ENCODE measurements at places on chromosomes 2 and 18.

GRCh38 chr18:3720818-3721545 is 271.0 kb downstream of the TGIF1 start:
- no peaks in the 10 kb centered on the region for H3K27me3 ChIP-seq
- H3K4me3 ChIP-seq, result no peak overlapping the region
- no peak for DNase-seq
- no peak overlapping the region for H3K27ac ChIP-seq

DNA sequence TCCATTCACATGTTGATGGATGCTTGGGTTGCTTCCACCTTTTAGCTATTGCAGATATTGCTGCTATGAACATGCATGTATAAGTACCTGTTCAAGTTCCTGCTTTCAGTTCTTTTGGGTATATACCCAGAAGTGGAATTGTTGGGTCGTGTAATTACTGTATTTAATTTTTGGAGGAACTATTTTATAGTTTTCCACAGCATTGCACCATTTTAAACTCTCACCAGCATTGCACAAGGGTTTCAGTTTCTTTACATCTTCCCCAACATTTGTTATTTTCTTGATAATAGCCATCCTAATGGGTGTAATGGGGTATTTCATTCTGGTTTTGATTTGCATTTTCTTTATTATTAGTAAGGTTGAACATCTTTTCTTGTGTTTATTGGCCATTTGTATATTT is 16.0 kb downstream of the ACTR3 start:
- no peak overlapping the region for H3K4me3 ChIP-seq
- peaks cover 33% of the 10 kb centered on the region for H3K36me3 ChIP-seq
- no peak overlapping the region for H3K27ac ChIP-seq
- H3K27me3 ChIP-seq, result no peaks in the 10 kb centered on the region
- DNase-seq, result no peak

DNA sequence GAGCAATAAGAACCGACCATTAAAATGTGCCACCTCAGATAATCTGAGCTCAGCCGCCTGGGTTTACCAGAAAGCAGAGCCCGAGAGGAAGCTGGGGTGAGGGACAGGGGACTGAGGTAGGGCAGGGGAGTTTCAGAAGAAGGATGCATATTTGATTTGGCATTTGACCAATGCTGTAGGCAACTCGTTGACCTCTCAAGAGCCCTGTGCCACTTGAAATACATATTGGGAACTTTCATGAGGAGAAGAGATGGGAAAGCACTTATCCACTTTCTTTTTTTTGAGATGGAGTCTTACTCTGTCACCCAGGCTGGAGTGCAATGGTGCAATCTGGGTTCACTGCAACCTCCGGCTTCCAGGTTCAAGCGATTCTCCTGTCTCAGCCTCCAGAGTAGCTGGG is 148.4 kb upstream of the SPRED2 start:
- peaks cover 12% of the 10 kb centered on the region for H3K4me1 ChIP-seq
- peak; percentile 55 for DNase-seq
- H3K4me3 ChIP-seq, result no peak overlapping the region
- no peaks in the 10 kb centered on the region for H3K27me3 ChIP-seq

- H3K4me3 ChIP-seq, result no peak overlapping the region
- H3K36me3 ChIP-seq, result no peaks in the 10 kb centered on the region
- no peak for DNase-seq
- peaks cover 6% of the 10 kb centered on the region for H3K4me1 ChIP-seq
Measured at GRCh38 chr2:204274429-204274828, 270.8 kb upstream of the PARD3B start.

DNA sequence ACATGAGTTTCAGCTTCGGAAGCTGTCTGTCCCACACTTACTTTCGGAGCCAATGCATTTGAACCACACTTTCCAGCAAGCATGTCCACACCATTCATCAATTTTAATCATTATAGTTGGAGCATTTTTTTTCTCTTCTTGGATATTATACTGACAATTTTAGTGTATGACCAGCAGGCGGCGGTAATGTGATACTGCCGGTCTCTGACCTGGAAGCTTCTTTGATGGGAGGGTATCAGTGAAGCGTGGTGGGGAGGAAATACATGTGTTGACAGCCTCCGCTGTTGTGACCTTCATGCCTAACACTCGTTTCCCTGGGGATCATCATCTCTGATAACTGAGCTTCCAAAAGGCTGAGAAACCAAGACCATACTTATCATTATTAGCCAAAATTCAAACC is 231.7 kb downstream of the GBX2 start:
- H3K27me3 ChIP-seq, result no peaks in the 10 kb centered on the region
- H3K27ac ChIP-seq, result no peak overlapping the region
- H3K4me3 ChIP-seq, result no peak overlapping the region
- peaks cover 10% of the 10 kb centered on the region for H3K36me3 ChIP-seq
- no peaks in the 10 kb centered on the region for H3K4me1 ChIP-seq
- DNase-seq, result peak; percentile 76

GRCh38 chr2:219461047-219461514 is 26.4 kb downstream of the SPEG start:
- no peak overlapping the region for H3K4me3 ChIP-seq
- peak; percentile 76 for DNase-seq
- peaks cover 9% of the 10 kb centered on the region for H3K4me1 ChIP-seq
- H3K36me3 ChIP-seq, result no peaks in the 10 kb centered on the region

DNA sequence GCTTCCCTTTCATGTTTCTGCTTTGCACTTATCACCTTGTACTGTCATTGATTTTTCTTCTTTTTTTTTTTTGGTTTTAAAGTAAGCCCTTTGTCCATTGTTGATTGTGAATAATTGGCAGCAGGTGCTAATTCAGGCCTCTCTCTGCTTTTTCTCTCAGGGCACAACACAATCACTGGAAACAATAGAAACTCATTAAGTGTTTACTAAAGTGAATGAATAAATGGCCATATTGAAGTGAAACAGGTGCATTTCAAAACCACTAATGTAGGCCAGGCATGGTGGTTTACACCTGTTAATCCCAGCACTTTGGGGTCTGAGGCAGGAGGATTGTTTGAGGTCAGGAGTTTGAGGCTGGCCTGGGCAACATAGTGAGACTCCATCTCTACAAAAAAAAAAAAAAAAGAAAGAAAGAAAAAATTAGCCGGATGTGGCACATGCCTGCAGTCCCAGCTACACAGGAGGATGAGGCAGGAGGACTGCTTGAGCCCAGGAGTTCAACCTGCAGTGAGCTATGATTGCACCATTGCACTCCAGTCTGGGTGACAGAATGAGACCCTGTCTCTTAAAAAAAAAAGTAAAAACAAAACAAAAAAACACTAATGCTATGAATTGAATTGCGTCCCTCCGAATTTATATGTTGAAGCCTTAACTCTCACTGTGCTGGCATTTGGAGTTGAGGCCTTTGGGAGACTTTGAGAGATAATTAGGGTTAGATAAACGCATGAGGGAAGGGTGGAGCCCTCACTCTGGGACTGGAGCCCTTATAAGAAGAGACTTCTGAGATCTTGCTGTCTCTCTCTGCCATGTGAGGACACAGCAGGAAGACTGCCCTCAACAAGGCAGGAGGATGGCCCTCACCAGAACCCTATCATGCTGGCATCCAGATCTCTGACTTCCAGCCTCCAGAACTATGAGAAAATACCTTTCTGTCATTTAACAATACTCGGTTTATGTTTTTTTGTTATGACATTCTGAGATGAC is 19.9 kb downstream of the SLC38A11 start:
- no peaks in the 10 kb centered on the region for H3K27me3 ChIP-seq
- peaks cover 5% of the 10 kb centered on the region for H3K4me1 ChIP-seq
- peak; percentile 41 for DNase-seq
- no peaks in the 10 kb centered on the region for H3K36me3 ChIP-seq
- H3K27ac ChIP-seq, result no peak overlapping the region

DNA sequence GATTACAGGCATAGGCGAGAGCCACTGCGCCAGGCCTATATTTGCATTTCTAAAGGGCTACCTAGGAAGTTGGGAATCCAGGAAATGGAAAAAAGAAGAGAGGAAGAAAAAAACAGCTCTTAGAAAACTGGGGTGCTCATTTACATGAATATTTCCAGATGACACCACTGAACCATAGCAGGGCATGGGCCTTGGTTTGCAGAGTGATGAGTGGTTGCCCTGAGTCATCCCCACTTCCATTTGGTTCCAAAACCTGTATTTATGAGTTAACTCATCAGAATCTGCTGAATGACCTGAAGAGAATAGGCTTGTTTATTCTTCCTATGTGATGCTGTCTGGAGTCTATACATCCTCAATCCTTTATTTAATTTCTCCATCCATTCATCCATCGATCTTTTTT is 36.2 kb downstream of the EHD3 start:
- DNase-seq, result no peak
- no peak overlapping the region for H3K27ac ChIP-seq
- H3K36me3 ChIP-seq, result peaks cover 4% of the 10 kb centered on the region
- H3K4me3 ChIP-seq, result no peak overlapping the region
- no peaks in the 10 kb centered on the region for H3K27me3 ChIP-seq

DNA sequence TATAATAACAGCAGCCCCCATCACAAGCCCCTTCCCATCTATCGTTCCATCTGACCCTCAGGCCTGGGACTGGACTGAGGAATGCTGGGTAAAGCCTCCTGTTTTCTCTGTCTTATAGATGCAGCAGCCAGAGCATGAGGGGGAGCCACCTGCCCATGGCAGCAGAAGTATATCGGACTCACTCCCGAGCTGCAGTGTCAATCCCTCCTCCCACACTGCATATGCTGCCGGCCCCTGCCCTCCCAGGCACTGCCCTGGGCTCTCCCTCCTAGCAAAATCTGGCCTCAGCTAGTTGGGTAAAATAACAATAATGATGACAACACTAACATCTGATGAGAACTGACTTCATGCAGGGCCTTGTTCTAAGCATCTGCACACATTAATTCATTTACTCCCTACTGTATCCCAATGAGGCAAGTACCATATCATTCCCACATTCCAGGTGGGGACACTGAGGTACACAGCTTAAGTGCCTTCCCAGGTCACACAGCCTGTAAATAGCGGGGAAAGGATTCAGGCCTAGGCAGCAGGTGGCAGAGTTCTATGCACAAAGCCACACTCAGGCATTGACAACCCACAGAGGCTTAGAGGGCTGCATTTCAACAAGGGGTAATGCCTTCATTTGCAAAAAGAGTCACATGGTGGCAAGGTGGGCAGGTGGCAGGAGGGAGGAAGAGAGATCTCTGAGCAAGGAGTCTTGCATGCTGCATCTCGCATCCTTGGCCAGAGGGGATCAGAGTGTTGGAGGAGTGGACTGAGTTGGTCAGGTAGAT is 190.0 kb downstream of the ZBTB7C start:
- no peak overlapping the region for H3K27ac ChIP-seq
- no peaks in the 10 kb centered on the region for H3K4me1 ChIP-seq
- no peak overlapping the region for H3K4me3 ChIP-seq
- DNase-seq, result no peak
- H3K27me3 ChIP-seq, result peaks cover 15% of the 10 kb centered on the region

GRCh38 chr2:33595385-33595784 is 3.7 kb downstream of the FAM98A start:
- no peaks in the 10 kb centered on the region for H3K27me3 ChIP-seq
- no peak overlapping the region for H3K4me3 ChIP-seq
- DNase-seq, result no peak
- no peaks in the 10 kb centered on the region for H3K4me1 ChIP-seq

- no peaks in the 10 kb centered on the region for H3K4me1 ChIP-seq
- DNase-seq, result no peak
- H3K36me3 ChIP-seq, result peaks cover 92% of the 10 kb centered on the region
- no peak overlapping the region for H3K27ac ChIP-seq
- H3K4me3 ChIP-seq, result no peak overlapping the region
- no peaks in the 10 kb centered on the region for H3K27me3 ChIP-seq
Measured at GRCh38 chr2:218748741-218749441, 33.1 kb upstream of the CYP27A1 start.

- H3K36me3 ChIP-seq, result peaks cover 37% of the 10 kb centered on the region
- H3K4me3 ChIP-seq, result no peak overlapping the region
- H3K27ac ChIP-seq, result no peak overlapping the region
- no peaks in the 10 kb centered on the region for H3K4me1 ChIP-seq
Measured at GRCh38 chr2:61167579-61167978, 5.6 kb downstream of the C2orf74 start.

GRCh38 chr2:9288233-9288632 is 81.6 kb downstream of the ASAP2 start:
- DNase-seq, result no peak
- H3K27ac ChIP-seq, result no peak overlapping the region
- H3K4me1 ChIP-seq, result no peaks in the 10 kb centered on the region
- no peaks in the 10 kb centered on the region for H3K36me3 ChIP-seq
- H3K4me3 ChIP-seq, result no peak overlapping the region

DNA sequence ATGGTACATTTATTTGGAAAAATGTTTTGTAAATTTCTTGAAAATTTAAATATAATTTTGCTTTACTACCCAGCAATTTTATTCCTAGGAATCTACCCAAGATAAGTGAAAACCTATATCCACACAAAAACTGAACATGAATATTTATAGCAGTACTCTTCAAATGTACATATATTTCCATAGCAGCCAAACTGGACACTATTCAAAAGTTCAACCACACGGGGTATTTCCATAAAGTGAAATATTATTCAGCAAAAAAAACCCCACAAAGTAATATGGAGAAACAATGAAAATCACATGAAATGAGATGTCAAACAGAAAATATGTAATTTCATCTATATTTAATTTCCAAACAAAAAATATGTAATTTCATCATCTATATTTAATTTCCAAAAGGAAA is 1247.6 kb upstream of the TMEFF2 start:
- no peak for DNase-seq
- H3K36me3 ChIP-seq, result no peaks in the 10 kb centered on the region
- peaks cover 3% of the 10 kb centered on the region for H3K4me1 ChIP-seq

DNA sequence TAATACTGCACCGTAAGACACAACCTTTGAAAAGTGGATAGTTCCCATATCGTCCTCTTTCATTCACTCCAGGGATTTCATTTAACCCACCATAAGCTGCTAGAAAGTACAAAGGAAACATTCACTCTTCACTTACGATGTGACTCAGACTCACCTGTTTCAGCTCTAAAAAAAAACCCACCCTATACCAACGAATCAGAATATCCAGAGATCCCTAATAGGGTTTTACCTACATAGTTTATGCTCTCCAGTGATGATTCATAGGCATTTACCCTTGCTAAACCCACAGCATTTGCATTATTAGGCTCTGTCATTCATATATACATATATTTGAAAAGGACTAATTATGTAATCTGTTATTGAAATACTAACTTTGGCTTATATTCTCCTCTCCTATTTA is 60.2 kb downstream of the PRPF40A start:
- H3K36me3 ChIP-seq, result peaks cover 92% of the 10 kb centered on the region
- no peak overlapping the region for H3K27ac ChIP-seq
- no peak overlapping the region for H3K4me3 ChIP-seq
- no peak for DNase-seq

DNA sequence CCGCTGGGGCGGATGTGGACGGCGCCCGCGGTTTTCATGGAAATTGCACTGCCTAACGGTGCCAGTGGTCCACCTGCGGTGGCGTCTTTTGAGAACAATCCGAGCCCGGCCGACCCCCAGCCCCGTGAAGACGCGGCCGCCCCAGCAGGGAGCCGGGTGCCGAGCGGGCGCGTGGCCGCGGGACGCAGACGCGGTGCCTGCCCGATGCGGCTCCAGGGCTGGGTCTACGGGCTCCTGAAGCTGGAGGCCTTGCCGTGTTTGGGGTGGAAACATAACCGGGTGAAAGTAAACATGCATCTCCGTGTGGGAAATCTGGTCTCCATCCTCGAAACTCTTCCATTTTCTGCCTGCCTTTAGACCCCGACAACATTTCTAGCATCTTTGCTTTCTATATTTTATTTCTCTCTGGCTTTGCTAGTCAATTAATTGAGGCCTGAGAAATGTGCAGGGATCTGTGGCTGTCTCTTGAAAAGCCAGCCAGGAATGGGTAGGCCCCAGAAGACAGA is 572 bp downstream of the INPP4A start:
- no peaks in the 10 kb centered on the region for H3K27me3 ChIP-seq
- H3K36me3 ChIP-seq, result peaks cover 6% of the 10 kb centered on the region
- peak overlapping the region; percentile 99 for H3K4me3 ChIP-seq
- H3K4me1 ChIP-seq, result peaks cover 9% of the 10 kb centered on the region
- DNase-seq, result no peak
- no peak overlapping the region for H3K27ac ChIP-seq

Measured in endodermal cell (in vitro differentiated cells).